Right cardiac atrium (tissue), 5 donors: ENCODE measurements at places on chromosomes 3 and 15. TPM values are rescaled to one million over a fixed set of nuclear protein-coding genes. Genes with fewer than 3 reads are reported as not detected.

- DNase-seq, result no peak
Measured at GRCh38 chr15:85563731-85564130, 183.3 kb downstream of the AKAP13 start.

- DNase-seq, result no peak
Measured at GRCh38 chr15:85503151-85503799, 122.9 kb downstream of the AKAP13 start.

GRCh38 chr3:127365163-127365798 is 77.4 kb upstream of the PRR20G start:
- DNase-seq, result no peak

DNA sequence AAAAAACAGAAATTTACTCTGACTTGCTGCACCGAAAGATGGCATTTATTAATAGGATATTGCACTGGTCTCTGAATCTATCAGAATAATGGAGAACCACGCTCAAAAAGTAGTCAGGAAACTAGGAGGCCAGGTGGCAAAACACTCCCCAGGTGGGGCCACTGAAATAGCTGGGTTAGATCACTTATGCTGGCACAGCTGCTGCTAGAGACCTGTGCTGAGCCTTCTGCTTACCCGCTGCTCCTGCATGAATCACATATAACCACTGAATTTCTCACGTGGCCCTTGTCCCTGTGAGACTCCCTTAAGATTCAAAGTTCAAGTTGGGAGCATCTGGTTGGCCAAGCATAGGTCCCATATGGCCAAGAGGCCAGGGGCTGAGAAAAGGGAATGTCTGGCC is 66.0 kb upstream of the OXTR start:
- no peak for DNase-seq

The ERC2 gene
- total RNA-seq, result 3.0 TPM

GRCh38 chr3:137335478-137335877 is 377.7 kb downstream of the IL20RB start:
- no peak for DNase-seq

The MAP3K13 gene
- total RNA-seq, result 12.8 TPM

- no peak for DNase-seq
Measured at GRCh38 chr15:89954541-89954940, 41.8 kb upstream of the ARPIN start.

GRCh38 chr3:184008161-184008560 is 9.5 kb downstream of the ABCC5 start:
- DNase-seq, result no peak

GRCh38 chr15:33844597-33844996 is 123.7 kb upstream of the CHRM5 start:
- DNase-seq, result no peak
